ENCODE measurements at places on chromosomes 1 and 21.
A peak's percentile ranks its signal among the peaks of the same experiment; 100 is the strongest.

DNA sequence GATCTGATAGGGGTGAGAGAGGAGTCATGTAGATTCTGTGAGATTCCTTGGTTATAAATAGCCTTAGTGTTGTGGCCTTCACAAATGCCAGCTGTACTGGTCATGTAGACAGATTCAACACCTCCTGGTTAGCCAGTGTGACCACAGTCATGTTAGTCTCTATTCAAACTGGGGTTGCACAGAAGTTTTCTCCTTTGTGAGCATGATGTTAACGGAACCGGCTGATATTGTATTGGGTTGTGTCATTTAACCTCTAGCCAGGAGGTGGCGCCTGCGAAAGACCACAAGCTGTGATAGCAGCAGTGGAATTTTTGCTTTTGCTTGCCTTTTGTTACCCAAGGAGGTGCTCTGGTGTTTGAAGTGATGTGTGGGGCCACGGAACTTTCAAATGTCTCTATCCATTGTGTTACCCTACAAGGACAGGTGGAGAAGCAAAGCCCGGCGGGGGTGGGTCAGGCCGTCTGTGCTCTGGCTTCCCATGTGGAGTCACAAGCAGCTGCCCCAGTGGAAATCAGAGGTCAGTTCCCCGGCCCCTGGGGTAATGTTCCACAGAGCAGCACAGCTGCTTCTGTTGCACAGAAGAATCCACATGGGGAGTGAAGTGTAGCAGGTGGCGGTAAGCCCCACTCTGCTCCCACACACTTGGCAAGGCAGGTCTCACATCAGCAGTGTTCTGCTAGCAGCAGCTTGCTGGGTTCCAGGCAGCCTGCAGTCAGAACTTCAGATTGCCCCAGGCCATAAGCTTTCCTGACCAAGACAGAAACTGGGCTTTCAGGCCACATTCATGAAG, 112.6 kb downstream of the ADAMTS1 start:
- DNase-seq: no peak

GRCh38 chr21:14382835-14383595, at the start of gene HSPA13:
Gene HSPA13, minus strand, starts transcription at chr21:14383146. Its CDS starts 27 bp downstream, at chr21:14383119.
- peak; percentile 99 for DNase-seq

DNA sequence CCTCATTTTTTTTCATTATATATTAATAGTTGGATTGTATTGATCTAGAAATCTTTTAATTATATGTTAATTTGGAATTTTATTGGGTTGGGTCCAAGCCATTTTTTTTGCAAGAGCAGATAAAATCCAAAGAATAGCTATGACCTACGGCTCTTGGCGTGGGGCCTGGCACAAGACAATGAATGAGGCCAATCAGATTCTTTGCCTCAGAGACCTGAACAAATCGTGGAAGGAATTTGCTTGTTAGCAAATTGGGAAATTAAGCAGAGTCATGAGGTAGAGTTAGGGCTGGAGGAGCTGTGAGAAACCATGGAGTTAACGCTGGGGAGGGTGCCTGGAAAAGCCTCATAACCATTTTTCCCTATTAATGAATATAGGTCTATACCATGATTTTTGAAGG, 40.1 kb downstream of the CAMSAP2 start:
- no peak for DNase-seq

GRCh38 chr1:25640646-25641328, 24.2 kb downstream of the MAN1C1 start:
- DNase-seq: no peak

GRCh38 chr1:117826119-117826518, 103.3 kb downstream of the GDAP2 start:
- DNase-seq: no peak
